Panc1 (cell line): ENCODE measurements at places on chromosomes 3 and 15. TPM values are rescaled to one million over a fixed set of nuclear protein-coding genes. Genes with fewer than 3 reads are reported as not detected.

KLHL6 gene
- total RNA-seq = 0.03 TPM

LRRC58 gene
- total RNA-seq = 29.5 TPM

- no peak for DNase-seq
Measured at GRCh38 chr15:48096355-48096786, 24.4 kb upstream of the SLC24A5 start.

DNA sequence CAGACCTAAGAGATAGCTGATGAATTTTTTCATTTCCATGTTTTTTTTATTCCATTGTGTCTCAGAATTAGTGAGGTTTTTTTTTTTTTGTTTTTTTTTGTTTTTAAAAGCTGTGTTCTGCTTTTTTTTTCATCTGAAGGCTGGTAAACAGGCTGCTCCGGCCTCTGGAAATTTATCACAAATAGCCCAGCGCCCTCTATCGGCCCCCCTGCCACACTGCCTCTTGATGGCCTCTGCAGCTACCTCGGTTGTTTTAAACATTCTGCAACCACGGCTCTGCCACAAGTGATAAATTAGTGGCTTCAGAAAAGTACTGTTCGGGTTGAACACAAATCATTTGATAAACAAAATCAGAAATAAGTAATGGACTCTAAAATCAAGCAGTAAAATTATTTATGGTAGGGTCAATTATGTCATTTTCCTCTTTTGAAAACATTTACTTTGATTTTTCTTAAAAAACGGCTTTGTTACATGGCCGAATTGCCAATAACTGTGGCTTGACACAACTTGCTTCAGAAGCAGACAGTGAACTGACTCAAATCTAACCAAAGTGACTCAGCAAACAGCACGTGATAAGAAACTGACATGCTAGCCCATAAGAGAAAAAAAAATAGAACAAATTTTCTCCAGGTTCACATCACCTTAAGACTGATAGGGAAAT, 87.8 kb downstream of the RSL24D1 start:
- peak; percentile 12 for DNase-seq

TRIM42 gene
- not detected for total RNA-seq

GRCh38 chr3:175307642-175308041, 448.5 kb downstream of the NAALADL2 start:
- DNase-seq = no peak

DNA sequence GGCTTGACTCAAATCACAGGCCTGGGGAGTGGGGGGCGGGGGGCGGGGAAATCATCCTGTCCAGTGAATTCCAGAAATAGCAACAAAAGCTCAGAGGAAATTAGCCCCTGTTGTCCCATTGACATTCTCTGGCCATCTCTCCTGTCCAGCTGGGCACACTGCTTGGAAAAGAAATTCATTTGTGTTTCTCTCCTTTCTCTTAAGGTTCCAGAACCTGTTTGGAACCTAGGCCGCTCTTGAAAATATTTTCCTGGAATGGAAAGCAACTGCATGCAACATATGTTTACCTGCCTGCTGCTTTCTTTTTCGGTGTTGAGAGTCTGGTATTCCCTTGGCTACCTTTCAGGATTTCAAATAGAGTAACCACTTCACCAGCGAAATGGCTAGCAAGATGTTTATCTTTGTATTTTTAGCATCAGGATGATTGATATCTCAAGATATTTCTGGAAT, 169.0 kb downstream of the GHSR start:
- DNase-seq = no peak

DNA sequence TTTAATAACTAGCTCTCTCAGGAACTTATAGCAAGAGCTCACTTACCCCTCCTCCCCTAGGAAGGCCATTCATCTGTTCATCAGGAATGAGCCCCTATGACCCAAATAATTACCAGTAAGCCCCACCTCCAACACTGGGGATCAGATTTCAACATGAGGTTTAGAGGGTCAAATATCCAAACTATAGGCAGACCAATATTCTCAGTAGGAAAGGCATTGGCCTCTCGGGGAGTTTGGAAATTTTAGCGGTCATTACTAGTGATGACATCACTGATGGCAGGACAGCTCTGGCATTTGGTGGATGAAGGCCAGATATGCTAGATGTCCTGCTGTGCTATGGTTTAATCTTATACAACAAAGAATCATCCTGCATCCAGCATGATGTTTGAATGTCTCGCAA, 15.2 kb upstream of the CD47 start:
- DNase-seq = no peak

- no peak for DNase-seq
Measured at GRCh38 chr15:39191871-39192291, 389.0 kb upstream of the THBS1 start.

DNA sequence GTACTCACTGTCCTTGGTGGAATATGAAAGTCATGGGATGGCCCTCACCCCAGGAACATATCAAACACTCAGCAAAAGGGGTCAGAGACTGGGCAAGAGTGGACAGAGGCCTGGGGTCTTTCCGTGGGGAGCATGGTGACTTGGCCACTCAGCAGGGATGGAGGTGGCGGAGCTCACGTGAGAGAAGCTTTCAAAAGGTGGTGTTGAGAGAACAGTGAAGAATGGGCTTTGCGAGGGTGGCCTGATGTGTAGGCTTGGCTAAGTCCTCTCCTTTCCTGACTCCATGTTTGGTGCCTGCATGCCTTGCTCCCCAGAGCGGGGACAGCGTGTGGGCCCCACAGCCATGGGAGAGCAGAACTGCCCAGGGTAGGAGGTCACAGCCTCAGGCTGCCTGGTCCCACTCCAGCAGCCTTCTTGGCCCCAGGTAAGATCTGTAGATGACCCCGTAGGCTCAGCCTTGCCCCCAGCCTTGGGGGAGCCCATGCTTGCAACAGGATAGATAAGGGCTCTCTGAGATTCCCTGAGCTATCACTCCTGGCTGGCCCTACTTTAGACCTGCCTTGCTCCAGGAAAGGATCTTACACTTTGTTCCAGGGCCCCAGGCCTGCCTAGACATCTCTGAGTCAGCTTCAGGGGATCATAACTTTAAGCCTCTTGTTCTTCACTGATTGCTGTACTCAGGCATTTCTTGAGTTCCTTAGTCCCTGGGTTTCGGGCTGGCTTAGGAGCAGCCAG, 17.0 kb downstream of the RPLP1 start:
- DNase-seq = no peak

LRRC31 gene
- total RNA-seq = not detected

OSBPL10 gene
- 88.1 TPM for total RNA-seq

PEX5L gene
- total RNA-seq = 0.23 TPM

ACSBG1 gene
- total RNA-seq = 0.31 TPM

ANAPC13 gene
- total RNA-seq = 68.8 TPM

CRYGS gene
- 2.8 TPM for total RNA-seq

GRCh38 chr3:197746801-197747237, 2.9 kb upstream of the FYTTD1 start:
- DNase-seq = no peak
